ENCODE measurements at places on chromosomes 2 and 18.

GRCh38 chr2:241014224-241014623, 15.8 kb downstream of the SNED1 start:
- DNase-seq, result no peak

- DNase-seq, result no peak
These were observed 716.4 kb upstream of the CHAC2 start for GRCh38 chr2:53051157-53051556.

GRCh38 chr2:190701586-190701985, 52.7 kb downstream of the NAB1 start:
- no peak for DNase-seq

- no peak for DNase-seq
These were observed 8.0 kb downstream of the SP100 start for GRCh38 chr2:230423851-230424458.

DNA sequence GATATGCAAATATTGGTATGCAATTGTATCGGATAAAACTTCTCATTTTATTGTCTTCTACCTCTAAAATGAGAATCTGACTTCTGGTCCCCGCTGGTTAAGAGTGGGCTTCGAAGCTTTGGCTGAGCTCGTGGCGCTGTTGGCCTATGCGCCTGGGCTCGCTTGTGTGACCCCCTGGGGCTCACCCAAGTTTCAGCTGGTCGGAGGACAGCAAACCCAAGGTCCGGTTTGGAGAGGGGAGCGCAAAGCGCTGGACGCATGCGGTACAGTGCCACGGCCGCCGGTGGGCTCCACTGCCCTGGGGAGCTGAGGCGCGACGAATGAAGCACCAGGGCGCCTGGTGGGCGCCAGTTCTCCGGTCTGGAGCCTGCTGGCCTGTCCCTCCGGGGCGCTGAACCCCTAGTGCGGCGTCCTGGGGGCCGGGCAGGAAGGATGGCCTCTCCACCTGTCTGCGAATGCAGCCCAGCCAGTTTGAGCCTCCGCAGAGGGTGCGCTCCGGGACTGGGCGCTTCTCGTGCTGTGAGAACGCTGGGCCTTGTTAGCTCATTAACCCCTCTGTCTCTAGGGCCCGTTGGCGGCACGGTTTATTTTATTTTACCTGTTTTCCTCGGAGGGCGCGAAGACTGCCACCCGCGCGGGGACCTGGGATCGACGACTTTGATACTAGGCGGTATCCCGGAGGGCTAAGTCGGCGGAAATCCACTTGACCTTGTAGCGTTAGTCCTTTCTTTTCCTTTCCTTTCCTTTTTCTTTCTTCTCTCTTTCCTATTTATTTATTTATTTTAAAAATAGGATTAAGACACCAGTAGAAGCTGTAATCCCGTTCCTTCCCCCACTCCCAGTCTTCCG, 10.4 kb downstream of the MEIS1 start:
- no peak for DNase-seq

DNA sequence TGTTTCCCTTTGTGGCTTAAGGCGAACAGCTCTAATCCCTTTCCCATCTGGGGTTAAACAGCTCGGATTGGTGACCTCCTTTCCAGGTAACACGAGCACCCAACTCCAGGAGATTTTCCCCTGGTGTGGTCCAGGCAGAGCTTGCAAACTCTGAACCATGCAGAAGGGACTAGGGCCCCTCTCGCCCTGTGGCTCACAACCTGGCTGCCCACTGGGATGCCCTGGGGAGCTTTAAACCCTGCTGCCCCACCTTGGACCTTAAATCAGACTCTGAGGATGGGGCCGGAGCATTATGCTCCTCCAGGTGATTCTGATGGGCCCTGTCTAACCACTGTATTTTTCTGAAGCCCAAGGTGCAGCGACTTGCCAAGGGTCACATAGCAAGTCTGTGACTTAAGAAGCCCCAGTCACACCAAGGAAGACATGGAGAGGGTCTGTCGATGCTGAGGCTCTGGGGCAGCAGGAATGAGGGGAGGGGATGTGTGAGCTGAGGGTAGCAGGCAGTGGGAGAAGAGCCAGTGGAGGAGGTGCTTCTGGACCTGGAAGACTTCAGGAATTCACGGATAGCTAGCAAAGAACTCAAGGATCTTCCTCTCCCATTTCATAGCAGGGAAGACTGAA, 5.9 kb downstream of the ARID5A start:
- DNase-seq, result no peak

GRCh38 chr2:95012881-95013550, 12.5 kb upstream of the MAL start:
- no peak for DNase-seq

- no peak for DNase-seq
These were observed 61.5 kb upstream of the DOCK10 start for GRCh38 chr2:225103737-225104141.

DNA sequence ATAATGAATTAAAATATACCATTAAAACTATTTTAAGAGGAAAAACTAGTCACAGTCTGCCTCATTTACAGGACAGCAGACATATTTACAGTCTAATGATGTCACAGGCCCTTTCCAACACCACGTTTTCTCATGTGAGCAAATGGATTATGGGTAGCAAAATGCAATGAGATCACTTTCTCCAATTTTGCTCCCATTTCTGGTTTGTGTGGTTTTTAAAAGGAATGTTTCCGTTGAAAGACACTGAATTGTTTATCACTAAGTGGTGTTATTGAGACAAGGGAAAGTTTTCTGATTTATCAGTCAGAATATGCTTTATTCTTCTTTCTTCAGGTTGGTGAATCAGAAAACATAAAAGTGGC, 11.4 kb upstream of the NR4A2 start:
- DNase-seq, result no peak

DNA sequence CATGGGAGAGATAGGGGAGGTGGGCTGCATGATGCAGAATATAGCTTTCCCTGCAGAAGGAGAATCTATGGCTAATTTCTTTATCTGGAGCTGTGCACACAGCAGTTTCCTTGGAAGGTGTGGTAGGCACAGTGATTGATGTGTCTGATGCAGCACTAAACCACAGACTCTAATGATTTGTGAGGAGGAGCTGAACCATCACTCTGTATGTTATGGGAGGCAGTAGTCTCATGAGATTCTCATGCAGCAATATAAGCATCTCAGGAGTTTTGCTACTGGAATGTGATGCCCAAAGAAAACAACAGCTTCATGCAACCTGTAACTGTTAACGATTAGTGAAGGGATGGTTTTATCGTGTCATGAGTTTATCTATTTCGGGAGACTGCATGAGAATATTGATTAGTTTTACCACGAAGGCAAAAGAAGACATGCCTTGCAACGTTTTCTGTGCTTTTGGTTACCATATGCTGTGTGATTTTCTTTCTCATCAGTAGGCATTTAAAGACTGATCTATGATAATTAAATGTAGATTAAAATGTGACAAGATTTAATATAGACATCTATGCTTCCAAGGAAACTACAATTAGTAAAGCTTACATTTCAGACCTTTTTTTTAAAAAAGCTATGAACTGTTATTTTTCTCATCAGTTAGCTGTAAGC, 286.8 kb downstream of the ARL6IP6 start:
- no peak for DNase-seq

- DNase-seq, result no peak
These were observed 2.3 kb upstream of the MAL start for GRCh38 chr2:95023222-95023597.

- DNase-seq, result no peak
These were observed 5.2 kb downstream of the KLHL29 start for GRCh38 chr2:23390152-23390551.

GRCh38 chr2:237283131-237283928, 130.6 kb downstream of the COL6A3 start:
- no peak for DNase-seq

GRCh38 chr2:198697794-198698193, 759.9 kb downstream of the SATB2 start:
- no peak for DNase-seq

- no peak for DNase-seq
These were observed 356.3 kb upstream of the PKDCC start for GRCh38 chr2:41691561-41691960.

Measured in NCI-H187 treated with DMSO at 0.1 percent for 48 hours (cell line).